ENCODE measurements at places on chromosomes 3 and 15.

DNA sequence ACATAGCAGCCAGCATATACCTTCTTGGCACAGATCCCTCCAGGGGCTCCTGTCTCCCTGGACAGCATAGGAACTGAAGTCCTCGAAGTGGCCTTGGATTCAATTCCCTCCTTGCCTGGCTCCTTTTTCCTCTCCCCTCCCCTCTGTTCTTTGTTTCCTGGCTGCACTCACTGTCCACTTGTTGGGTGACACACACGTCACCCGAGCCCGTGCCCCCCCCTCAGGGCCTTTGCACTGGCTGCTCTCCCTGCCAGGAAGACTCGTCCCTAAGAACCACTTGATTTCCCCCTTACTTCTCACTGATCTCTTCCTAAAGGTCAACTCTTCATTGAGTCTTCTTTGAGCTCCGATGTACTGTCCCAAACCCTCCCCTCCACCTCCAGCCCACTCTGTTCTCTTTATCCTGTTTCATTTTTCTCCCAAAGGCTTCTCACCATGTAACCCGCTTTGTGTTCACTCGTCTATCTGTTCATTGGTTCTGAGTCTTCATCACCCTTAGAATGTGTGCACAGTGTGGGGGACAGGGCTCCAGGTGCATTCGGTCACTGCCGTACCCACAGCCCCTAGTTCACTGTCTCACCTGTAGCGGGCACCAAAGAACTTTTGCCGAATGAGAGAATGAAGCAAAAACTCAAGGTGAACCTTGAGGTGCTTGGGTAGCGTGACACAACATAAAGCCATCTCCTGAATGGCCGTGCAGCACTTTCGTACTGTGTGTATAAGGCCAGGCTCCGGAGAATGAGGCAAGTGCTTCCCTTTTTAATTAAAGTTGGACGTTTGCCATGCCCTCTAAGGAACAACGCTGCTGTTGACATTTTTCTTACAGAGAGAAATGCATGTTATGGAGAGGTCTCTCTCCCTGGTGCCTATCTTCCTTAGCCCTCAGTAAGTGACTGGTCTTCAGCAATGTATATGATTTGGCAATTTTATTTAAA is 74.0 kb downstream of the CHRNA7 start:
- no peak for DNase-seq

DNA sequence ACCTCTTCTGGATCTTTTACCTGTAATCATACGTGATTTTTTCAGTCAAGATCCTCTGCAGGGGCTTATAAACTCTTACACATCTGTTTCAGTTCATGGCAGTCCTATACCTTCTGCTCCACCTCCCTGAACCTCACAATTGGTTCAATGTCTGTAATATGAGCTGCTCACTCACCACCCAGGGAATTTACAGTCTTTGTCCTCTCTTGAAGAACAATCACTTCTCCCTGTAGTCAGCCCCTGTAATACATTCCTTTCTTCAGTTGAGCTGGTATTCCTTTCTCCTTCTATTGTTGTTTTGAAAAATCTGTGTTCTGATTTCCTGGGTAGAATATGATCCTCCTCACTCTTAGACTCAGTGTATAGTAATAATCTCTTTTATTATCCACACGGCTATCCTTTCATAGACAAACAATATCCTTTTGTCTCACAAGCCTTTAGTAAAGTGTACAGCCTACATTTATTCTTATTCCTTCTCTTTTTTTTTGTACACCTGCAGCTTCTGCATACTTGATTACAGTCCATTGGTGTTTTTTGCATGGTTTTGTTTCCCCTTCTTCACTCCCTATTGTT is 101.8 kb downstream of the NECTIN3 start:
- no peak for DNase-seq

DNA sequence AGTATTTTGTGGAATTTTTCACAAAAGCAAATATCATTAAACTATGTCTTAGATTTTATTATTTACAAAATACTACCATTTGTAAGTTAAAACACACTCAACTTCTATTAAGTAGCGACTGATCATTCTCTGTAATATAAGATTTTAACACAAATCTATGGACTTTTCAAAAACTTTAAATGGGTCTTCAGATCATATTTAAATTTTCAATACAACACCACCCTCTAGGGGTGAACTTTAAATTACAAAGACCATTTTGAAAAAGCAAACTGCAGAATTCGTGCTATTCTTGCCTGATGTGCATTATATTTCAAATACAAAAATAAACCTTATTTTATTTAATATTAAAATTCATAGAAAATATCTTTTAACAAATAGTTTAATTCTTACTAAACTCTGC is 8.2 kb upstream of the VGLL4 start:
- DNase-seq: no peak

- no peak for DNase-seq
Measured at GRCh38 chr3:46874430-46874829, 3.1 kb upstream of the PTH1R start.

- no peak for DNase-seq
Measured at GRCh38 chr3:129184396-129184657, 631 bp upstream of the CNBP start.

DNA sequence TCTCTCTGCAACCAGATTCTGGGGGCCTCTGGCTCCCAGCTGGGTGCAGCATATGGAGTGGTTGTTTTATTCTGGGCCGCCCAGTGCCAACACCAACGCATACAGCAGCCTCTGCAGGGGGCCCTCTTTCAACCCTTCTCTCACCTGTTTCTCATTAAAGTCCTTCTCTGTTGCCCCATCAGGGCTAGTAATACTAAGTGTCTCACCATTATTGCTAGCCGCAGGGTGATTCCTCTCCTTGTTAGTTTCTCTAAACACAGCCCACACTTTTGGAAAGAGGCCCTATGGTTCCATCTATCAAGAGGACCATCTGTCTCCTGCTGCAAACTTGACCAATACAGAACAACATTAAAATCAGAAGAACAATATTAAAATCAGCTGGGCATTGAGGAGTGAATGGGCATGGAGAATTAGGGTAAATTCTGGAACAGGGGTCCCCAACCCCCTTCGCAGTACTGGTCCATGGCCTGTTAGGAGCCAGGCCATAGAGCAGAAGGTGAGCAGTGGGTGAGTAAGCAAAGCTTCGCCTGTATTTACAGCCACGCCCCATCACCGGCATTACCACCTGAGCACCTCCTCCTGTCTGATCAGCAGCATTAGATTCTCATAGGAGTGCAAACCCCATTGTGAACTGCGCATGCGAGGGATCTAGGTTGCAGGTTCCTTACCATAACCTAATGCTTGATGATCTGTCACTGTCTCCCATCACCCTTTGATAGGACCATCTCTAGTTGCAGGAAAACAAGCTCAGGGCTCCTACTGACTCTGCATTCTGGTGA is 36.5 kb downstream of the ALS2CL start:
- no peak for DNase-seq

DNA sequence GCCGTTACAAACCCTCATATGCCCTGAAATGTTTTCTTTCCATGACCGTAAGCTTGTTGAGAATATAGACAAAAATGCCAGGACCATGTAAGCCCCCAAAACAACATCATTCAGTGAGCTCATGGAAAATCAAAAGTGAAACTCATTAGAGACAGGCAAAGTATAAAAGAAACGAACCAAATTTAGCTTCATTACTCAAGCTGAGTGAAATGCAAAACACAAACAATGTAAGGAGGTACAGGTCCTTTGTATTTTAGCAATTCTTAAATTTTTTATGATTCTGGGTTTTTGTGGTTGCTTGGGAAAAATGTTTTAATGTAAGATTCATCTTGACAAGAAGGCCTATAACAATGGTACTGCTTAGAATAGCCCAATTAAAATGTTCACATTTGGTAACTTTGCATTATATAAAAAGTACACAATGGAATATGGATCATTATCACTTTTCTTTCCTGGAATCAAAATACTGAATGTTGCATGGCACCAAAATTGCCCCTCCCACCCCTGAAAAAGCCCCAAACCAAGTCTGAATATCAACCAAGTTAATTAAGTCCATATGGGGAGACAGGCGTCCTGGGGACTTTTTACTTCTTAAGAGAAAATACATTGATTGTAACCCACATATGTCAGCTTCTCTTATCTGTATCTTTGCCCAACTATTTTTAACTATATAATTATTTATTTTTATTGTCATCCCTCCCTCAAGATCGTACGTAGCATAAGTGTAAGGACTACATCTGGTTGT is 247.7 kb upstream of the CDIN1 start:
- DNase-seq: no peak

GRCh38 chr15:65089206-65089824 is 12.8 kb downstream of the KBTBD13 start:
- no peak for DNase-seq

DNA sequence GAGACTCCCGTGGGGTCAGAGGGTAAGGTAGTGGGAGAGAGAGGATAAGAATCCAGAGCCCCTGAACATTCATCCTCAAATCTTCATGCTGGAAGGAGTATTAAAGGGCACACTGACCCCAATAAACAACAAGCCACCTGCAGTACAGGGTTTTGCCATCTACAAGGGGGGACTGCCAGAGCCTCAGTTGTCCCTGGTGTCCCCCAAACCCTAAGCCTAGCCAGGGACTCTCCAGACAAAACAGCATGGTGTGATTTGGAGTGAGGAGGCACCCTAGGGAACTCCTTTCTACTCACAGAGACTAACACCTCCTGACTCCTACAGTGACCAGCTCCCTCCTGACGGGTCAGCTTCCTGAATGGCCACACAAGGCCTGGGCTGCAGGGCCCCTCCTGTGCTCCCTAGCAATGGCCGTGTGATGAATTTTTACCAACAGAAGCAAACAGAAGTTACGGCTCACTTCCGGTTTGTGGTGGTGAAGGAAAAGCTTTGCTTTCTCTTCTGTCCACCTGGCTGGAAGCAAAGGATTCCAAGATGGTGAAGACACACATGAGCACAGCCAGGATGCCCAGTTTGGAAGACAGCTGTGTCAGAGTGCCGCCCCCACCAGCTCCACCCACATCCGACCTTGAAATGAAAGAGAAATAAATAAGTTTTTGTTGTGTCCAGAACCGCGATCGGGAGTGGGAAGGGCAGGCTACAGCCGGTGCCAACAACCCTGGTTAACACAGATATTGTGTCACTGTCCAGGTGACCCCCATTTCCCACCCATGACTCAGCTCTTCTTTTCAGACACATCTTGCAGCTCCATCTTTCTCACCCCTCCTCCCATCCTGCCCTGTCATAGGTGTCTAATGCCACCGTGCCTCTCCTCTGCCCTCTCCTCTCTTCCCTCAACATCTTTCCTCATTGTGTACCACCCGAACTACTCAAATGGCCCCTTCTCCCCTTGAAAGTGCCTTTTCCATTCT is 69.6 kb upstream of the ATP13A3 start:
- DNase-seq: no peak

DNA sequence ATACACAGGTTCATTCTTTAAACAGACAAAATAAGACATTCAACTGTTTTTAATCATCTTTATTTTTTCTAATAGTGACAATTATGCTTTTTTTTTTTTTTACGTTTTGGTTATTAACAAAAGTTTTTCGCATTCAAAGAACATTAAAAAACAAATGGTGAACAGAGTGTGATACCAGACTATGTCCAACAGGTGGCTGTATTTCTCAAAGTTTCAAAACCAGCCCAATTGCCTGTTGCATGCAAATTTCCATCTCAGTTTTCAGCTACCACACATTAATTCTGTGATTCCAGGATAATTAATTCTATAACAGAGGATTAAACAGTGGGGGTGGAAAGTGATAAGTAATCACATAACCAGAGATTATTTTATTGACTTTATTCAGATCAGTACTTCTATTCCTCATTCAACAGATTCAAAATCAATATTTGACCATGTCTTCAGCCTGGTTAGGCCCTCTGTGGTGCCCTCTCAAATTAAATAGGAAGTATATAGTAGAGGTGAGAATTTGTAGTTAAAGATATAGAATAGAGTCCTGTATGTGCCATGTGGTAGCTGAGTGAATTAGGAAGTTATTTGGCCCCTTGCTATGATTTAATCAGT is 122.2 kb upstream of the DCBLD2 start:
- DNase-seq: peak; percentile 6

DNA sequence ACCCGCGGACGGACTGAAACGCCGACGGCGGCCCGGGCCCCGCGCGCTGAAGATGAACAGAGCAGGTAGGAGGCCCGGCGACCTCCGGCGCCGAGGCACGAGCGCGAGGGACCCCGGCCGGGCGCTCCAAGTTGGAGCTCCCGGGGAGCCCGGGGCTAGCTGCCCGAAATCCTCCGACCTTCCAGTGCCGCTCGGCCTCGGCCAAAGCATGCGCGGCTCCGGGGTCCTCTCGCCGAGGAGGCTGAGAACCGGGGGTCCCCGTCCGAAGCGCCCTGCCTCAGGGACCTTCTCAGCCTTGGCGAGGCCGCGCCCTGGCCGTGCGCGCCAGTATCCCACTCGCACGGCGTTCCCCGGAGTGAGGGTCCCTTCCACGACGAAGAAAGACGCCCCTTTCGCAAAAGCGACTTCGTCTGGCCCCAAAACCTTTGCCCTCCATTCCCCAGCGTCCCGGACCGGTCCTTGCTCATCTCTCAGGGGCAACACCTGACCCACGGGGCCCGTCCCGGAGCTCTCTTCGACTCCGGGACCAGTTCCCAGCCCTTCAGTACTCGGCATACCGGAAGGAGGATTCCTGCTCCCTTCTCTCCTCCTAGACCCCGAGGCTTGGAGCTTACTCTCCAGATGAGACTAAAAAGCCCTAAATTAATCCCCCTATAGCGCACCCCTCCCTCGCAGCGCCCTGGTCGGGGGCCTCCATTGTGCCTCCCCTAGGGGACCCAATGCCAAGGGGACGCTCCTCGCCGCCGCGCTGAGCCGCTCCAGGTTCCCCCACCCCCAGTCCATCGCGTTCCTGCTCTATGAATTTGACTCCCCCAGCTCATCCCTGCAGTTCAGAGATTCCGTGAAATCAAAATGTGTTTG is 7.7 kb upstream of the FGD5 start:
- no peak for DNase-seq

GRCh38 chr3:101695779-101696372 is 9.4 kb upstream of the RPL24 start:
- DNase-seq: no peak

DNA sequence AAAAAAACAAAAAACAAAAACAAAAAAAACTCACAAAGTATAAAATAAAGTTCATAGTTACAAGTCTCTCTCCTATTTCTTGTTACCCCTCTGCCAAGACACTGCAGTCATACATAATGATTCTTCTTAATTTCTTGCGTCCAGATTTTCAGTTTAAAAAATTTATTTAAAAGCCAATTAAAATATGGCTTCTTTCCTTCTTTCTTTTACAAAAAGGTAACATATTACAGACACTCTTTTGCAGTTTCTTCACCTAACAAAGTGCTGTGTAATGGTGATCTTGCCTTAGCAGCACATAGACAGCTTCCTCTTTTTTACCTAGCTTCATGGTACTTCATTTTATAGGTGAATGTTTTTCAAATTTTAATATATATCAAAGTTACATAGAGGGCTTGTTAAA is 136.1 kb upstream of the SGO1 start:
- no peak for DNase-seq

GRCh38 chr3:47370887-47371697 is 9.7 kb upstream of the PTPN23 start:
- no peak for DNase-seq

DNA sequence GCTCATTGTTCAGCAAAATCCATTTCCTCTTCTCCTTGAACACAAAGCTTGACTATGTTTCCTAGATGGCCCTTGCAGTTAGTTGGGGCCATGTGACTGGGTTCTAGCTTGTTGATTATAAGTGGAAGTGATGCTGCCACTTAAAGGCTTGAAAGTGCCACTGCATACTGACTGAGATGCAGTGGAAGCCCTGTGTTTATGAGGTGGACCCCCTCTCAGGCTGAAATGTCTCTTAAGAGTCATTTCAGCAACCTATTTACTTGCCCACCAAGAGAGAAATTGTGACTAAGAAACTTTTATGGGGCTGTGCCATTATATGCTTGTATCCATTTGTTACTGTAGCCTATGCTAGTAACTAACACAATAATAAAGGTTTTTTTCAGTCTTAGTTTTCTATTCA is 8.4 kb upstream of the ANP32A start:
- DNase-seq: no peak
